ENCODE measurements at places on chromosomes 6 and 20.
A peak's percentile ranks its signal among the peaks of the same experiment; 100 is the strongest.

- no peak for DNase-seq
Observed at GRCh38 chr20:48375804-48376203, 452.0 kb downstream of the PREX1 start.

- DNase-seq: no peak
Observed at GRCh38 chr6:38164131-38164481, 344.6 kb downstream of the ZFAND3 start.

- no peak for DNase-seq
Observed at GRCh38 chr6:13373919-13374318, 45.6 kb upstream of the TBC1D7 start.

- DNase-seq: no peak
Observed at GRCh38 chr6:8958894-8959511, 523.7 kb upstream of the SLC35B3 start.

GRCh38 chr6:87721311-87721710 is 19.3 kb upstream of the AKIRIN2 start:
- no peak for DNase-seq

- DNase-seq: no peak
Observed at GRCh38 chr20:25352746-25353145, 37.9 kb downstream of the ABHD12 start.

DNA sequence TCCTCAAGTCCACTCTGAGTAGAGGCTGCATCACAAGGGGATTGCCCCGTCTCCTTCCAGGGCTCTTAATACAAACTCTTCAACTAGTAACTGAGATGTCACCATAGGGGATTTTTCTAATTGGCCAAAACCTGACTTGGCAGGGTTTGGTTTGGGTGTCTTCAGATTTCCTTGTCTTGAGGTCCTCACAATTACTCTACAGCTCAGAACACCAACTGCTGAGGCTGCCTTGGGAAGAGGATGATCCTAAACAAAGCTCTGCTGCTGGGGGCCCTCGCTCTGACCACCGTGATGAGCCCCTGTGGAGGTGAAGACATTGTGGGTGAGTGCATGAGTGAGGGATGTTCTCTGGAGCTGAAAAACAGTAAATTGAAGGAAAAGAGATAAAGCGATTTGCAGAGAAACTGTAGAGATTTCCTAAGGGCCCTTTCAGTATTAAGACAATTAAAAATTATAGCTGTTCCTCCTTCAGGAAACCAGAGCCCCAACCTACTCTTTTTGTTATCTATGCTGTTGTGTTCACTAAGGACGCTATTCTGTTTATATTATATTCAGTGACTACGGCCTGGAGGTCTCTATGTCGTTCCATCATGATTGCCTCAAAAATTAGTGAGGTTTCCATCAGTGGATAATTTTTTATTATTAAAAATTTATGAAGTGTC is at the start of gene HLA-DQA1:
Gene HLA-DQA1 (plus strand): TSS at position 188 of the 662 bp plus-strand sequence. CDS start 53 bp downstream, at position 241.
- DNase-seq: no peak

DNA sequence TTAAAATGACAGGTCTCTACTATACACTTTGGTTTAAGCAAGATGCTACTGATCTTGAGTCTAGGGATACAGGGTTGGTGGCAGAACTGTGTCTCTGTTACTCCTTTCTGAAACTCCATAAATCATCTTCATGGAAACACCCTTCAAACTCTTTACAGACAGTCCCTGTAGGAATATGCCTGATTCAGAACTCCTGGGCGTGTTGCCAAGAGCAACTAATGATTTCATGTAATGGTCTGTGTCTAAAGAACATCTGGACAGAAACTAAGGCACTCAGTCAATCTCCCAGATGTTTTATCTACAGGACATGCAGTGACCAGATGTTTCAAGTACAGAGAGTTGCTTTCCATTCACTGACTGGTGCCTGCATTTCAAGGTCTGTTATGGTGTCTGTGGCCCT is 464.4 kb upstream of the CHD6 start:
- DNase-seq: no peak

DNA sequence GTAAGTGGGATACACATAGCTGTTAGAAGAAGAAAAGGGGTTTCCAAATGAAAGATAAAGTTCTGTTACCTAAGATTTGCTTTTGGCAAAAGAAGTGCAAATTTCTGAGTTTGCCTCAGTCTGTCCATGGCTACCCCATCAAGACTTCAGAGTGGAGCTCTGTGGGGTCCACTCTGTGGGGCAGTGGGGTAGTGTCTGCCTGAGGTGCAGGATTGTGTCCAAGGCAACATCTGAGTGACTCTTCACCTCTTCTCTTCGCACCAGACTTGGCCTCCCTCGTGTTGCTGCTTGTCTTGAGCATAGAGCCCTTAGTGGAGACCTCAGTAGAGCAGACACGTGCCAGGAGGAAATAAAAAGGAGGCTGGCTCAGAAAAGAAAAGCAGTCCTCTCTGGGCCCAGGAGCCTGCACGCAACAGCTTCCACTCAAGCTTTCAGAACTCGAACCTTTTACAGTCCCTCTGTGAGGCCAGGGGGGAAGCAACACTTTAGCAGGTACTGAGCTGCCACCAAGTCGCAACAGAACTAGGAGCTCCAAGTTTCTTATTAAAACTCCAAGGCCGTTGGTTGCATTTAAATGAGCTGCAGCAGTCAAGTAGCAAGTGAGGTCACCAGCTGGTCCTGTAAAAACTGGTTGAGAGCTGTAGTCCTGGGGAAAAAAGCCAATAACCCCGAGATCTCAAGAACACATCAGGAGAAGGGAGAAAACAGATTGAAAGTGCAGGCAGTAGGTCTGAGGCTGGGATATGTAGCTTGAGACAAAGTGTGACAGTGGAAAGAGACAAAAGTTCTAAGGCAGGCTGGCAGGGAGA is 413.5 kb downstream of the CDC5L start:
- DNase-seq: no peak

DNA sequence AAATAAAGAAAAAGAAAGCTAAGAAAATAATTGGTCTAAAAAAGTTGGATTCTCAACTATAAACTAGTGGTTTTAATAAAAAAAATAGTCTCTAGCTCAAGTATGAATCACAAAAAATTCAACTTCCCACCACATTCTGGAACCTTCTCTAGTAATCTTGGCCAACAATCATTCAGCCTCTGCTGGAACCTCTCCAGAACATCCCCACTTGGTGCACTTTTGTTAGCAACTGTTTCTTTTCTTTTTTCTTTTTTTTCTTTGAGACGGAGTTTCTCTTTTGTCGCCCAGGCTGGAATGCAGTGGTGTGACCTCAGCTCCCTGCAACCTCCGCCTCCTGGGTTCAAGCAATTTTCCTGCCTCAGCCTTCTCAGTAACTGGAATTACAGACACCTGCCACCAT is 35.7 kb downstream of the TXLNB start:
- DNase-seq: no peak

- DNase-seq: peak; percentile 61
Observed at GRCh38 chr6:85464260-85464644, 14.4 kb downstream of the NT5E start.

GRCh38 chr6:111683749-111684267 is 78.1 kb upstream of the TRAF3IP2 start:
- no peak for DNase-seq

GRCh38 chr6:116066789-116067188 is 6.1 kb upstream of the FRK start:
- no peak for DNase-seq

DNA sequence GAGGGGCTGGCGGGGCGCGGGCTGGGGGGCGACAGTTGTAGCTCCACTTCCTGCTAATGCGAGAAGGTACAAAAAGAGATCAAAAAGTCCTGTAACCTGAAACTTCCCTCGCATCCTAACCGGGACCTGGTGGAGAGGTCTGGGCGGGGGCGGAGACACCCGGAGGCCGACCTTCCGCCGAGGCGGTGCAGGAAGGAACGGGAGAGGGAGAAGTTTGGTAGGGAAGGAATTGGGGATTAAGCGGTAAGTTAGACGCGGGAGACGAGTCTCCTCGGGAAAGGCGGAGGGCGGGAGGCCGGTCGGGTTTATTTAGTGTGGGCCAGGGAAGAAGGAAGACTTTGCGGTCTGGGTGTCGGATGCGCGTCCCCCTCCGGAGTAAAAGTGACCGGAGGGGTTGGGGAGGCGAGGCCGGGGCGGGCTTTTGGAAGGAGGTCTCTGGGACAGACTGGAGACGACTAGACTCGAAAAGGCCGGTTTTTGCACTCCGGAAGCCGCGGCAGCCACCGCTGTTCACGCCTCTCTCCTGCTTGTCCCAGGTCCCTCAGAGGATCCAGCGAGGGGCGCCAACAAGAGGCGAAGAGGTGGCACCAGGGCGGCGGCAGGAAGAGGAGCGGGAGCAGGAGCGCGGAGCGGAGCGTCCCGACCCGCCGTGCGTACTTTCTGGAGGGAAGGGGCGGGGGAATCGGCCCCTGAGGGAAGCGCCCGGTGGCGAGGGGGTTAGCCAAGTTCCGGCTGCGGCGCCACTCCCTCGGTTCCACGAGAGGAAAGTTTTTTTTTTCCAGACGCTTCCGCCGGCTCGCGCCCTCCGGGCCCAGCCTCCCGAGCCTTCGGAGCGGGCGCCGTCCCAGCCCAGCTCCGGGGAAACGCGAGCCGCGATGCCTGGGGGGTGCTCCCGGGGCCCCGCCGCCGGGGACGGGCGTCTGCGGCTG is 734 bp downstream of the TPBG start:
- DNase-seq: no peak

DNA sequence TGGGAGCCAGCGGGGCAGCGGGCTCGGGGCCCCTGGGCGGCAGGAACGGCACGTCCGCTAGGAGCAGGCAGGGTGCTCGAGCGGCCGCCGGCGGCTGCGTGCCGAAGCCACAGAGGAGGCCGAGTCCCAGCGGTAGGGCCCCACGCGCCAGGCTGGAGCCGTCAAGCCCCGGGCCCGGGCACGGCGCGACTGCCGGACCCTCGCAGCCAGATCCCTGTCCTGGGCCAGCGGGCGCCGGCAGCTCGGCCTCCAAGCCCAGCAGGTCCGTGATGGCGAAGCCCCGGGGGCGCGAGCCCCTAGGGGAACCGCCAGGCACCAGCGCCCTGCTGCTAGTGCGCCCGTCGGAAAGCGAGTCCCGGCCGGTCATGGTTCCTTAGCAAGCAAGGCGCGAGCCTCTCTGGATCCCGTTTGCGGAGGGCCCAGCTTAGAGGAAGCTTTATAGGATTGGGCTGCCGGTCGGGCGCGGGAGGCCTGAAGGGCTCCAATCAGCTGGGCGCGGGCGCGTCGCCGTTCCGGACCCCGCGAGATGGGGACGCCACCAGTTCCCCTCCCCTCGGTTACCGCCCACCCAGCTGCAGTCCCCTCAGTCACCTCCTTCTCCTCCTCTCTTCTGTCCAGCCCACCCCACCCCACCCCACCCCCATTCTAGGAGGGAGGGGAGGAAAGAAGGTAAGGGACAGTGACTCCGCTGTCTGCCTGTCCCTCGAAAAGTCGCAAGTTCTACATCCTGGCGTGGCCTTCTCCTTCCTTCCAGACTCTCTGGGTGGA is at the start of gene VSX1:
Gene VSX1 (minus strand): TSS at position 412 of the 768 bp plus-strand sequence. CDS start 45 bp downstream, at position 367.
- no peak for DNase-seq

DNA sequence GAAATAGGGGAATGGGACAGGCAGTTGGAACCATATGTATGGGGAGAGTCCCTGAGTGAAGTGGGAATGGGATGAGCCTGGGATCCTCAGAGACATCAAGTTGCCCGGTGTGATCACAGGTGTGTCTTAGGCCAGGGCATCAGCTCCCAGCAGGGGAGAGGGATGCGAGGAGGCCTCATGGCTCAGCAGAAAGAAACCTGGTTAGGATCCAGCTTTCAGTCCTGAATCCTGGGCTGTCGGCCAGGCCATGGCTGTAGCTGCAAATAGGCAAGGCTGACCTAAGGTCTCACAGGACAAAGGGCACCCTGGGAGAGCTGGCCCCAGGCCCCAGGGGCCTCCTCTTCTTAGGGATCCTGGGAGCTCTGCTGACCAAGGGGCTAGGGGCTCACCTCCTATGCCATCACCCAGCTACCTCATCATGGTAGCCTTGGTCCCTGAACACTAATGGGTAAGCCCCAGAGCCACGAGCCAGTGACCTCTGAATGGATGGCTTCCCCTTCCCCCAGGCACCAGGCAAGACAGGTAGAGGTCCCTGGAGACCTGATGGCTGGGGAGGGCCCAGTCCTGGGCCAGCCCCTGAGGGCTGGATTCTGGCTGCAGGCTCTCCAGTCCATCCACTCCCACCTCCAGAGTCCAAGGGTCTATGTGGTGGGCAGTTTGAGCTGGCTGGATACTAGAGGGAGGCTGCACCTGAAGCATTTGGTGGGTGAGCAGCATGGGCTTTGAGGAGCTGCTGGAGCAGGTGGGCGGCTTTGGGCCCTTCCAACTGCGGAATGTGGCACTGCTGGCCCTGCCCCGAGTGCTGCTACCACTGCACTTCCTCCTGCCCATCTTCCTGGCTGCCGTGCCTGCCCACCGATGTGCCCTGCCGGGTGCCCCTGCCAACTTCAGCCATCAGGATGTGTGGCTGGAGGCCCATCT is at the start of gene SLC22A7:
Gene SLC22A7 (plus strand): TSS at position 617 of the 921 bp plus-strand sequence. CDS start 99 bp downstream, at position 716.
- DNase-seq: no peak

DNA sequence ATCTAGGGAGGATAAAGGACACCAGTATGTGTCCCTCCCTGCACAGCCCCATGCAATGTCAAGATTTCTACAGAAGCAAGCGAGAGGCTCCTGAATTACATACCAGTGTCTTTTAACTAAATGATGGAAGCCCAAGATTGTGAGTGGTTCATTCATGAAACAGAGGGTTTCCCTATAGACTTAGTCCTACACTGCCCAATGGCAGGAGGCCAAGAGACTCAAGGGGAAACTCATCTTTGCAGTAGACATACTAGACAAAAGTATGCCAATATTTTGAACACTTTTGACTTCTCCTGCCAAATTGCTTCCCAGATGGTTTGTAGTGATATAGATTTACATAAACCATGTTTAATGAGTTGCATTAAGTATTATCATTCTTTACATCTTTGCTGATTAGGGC is 557.2 kb upstream of the JAG1 start:
- no peak for DNase-seq

GRCh38 chr6:111530667-111531066 is 47.6 kb upstream of the REV3L start:
- no peak for DNase-seq

DNA sequence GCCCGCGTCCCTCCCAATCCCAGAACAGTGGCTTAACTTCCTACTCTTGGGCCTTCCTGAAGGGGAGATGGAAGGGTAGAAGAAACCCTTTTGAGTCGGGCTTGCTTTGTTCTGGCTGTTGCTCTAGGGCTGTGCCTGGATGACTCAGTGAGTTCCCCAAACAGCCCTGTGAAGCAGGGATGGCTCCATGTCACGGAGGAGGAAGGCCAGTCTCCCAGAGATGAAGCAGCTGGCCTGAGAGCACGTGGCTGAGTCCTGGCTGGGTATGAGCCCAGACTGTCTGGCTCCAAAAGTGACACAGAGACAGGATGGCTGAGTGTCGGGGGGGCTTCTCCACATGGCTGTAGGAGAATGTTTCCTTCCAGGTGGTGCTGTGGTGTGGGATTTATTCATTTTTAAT is 4.6 kb downstream of the SYTL3 start:
- no peak for DNase-seq

DNA sequence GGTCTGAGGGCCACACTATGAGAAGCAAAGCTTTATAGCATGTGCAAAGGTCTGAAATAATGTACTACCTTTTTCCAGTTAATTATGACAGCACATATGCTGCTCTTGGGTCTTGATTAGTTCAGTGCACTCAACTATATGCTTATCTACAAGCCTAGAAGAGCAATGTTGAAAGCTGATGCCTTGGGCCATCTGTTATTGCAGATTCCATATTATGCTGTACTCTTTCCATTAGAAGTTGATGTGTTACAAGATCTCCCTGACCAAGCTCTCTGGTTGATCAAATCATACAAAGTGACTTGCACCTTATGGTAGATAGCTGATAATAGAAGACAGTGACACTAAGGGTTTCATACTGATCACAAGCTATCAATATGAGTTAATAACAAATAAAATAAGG is 327.3 kb downstream of the FRK start:
- no peak for DNase-seq
